ENCODE measurements at places on chromosomes 4 and X.

GRCh38 chr4:16530688-16531635 is 304.7 kb upstream of the TAPT1 start:
- DNase-seq, result no peak

- DNase-seq, result no peak
Observed at GRCh38 chr4:138632856-138633579, 382.6 kb upstream of the NOCT start.

DNA sequence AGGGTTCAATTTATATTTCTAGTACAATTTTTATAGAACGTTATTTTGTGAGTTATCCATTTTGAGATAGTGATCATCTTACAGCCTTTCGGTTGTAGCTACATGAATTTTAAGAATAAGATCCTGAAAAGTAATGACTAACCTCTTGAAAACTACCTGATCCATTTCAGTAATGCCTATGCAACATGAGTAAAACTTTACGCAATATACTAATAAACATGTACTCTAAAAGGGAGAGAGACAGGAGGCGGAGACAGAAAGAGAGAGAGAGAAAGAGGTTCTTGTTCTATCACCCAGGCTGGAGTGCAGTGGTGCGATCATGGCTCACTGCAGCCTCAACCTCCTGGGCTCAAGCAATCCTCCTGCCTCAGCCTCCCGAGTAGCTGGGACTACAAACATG is 816.1 kb downstream of the CCSER1 start:
- DNase-seq, result no peak

DNA sequence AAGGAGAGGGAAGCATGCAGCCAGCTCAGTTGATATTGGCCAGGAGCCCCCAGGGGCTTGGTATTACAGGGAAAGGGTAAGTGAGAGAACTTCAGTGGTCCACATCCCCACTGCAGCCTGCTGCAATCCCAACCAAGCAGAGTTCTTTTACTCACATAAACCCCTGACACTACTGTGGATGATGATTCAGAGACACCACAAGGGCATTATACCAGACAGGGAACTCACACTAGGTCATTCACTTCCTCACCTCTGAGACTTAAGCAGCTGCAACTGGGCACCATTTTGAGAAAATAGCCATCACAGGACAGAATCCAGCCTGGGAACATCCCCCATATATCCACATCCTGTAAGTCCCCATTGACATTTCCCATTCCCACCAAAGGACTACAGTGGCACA is 248.0 kb downstream of the INPP4B start:
- DNase-seq, result no peak

DNA sequence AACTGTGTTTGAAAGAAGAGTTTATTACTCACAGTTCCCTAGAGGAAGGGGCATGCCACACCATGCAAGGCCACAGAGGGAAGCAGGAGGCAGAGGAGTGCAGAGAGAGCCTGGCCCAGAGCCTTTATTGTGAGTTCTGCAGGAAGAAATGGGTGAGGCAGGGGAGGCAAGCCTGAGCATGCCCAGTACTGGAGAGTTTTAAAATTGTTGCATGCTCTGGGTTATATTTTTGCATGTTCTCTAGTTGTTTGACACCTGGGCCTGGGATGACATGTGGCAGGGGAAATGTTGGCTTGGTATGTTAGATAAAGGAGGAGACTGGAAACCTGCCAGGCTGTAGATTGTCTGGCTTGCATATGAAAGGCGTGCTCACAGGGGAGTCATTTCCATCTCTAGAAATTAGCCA is 19.7 kb upstream of the CRMP1 start:
- no peak for DNase-seq

DNA sequence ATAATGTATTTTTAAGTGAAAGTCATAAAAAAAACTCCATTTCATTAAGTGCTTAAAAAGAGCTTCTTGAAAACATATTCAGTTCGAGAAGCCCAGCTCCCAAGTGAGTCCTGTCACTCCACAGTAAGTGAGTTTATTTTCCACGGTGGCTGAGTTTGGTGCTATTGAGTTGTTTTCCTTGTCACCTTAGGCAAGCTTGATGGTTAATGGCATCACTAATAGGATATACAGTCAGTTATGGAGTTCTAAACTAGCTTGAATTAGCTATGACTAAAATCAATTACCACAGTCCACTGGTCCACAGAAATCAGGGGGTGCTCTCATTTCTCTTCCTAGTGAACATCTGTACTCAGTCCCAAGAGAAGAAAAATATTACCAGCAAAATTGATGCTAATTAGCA is 1526.2 kb upstream of the IGFBP7 start:
- no peak for DNase-seq

DNA sequence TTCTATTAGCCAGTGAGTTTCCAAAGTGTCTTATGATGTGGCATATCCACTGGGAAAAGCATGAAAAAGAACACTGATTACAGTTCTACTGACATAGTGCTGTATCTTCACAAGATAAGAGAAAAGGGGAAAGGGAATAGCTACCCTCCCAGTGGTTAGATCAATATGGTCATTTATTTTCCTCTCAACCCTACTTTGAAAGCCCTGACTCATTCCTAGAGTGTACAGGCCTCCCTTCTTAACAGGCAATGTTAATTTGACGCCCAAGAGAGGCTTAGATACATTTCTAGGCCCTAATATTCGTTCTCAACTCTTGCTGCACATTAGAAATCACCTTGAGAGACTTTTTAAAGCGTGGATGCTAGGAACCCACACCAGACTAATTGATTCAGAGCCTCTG is 20.4 kb upstream of the BRS3 start:
- no peak for DNase-seq

DNA sequence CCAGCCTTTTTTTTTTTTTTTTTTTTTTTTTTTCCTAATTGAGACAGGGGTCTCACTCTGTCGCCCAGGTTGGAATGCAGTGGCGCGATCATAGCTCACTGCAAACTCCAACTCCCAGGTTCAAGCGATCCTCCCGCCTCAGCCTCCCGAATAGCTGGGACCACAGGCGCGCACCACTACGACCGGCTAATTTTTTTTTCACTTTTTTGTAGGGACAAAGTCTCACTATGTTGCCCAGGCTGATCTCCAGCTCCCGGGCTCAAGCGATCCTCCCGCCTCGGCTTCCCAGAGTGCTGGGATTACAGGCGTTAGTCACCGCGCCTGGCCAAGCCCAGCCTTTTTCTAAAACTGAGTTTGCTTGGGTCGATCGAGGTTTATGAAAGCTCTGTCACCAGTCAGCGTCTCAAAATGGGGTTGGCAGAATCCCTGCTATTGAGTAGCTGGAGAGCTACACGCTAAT is 1.3 kb upstream of the OTUD5 start:
- peak; percentile 19 for DNase-seq

DNA sequence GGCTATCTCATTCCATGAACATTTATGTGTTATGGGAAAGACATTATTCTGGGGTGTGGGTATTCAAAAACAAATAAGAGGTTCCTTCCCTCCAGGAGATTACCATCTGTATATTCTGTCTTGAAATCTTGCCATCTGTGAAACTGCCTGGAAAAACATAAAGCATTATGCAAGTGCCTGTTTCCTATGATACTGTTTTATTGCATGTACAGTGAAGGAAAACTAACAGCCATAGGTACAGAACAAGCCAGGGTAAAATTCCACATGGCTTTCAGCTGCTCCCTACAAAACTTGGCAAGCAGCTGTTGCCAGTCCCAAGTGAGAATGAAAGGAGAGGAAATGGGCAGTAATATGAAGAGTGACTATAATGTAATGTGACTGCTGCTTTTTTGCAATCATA is 136.0 kb downstream of the GUCY2F start:
- no peak for DNase-seq

- no peak for DNase-seq
Observed at GRCh38 chr4:65467068-65467680, 203.1 kb downstream of the EPHA5 start.

GRCh38 chrX:110268886-110269285 is 49.0 kb downstream of the AMMECR1 start:
- no peak for DNase-seq

DNA sequence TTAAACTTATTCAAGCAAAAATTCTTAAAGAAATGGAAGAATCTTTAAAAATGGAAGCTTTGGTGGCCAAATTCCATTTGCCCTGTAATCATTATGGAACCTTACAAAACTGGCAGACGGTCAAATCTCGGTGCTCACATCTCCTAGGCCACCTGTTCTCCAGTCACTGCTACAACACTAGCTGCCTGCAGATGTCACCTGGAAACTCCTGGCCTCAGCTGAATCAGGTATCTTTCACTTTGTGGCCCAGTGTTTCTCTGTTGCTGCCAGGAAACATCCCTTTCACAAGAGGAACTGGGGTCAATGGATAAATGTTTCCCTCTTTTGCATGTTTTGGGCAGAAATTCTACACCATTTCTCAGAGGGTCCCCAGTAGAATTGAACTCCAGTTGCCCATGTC is 4.2 kb upstream of the CXCL3 start:
- DNase-seq, result no peak

DNA sequence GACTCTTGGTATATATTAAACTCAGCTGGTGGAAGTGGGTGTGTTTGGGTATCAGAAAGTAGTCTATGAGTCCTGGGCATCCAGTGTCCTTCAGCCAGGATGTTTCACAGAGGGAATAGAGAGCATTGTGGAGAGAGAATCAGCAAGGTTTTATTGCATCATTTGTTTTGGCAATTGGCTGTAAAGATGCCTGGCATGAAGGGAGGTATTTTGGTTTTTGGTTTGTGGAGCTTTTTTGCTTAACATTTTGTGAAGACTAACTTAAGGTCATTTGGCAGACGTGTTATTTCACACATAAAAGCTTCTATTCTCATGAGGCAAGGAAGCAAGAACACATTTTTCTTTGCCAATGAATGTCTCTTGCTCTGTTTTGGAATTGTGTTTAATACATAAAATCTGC is 71.1 kb downstream of the DCLK2 start:
- no peak for DNase-seq

DNA sequence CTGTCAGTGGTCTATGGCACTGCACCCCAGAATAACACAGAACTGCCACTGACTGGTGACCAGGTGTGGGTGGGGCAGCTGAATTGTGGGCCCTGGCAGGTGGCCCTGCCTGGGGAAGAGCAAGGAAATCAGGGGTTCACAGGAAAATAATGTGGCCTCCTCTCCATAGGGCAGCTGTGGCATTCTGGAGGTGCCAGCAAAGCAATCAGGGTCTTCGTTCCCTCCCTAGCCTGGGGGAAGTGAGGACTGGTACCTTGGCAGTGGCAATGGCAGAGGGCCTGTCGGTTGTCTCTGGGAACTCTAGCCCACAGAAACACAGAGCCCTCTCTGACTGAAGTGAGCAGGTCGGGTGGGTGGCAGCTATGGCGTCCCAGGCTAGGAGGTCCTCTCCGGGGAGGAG is 223.0 kb downstream of the GRIA2 start:
- no peak for DNase-seq

- DNase-seq, result no peak
Observed at GRCh38 chrX:153338836-153339235, 4.9 kb downstream of the ZNF275 start.

DNA sequence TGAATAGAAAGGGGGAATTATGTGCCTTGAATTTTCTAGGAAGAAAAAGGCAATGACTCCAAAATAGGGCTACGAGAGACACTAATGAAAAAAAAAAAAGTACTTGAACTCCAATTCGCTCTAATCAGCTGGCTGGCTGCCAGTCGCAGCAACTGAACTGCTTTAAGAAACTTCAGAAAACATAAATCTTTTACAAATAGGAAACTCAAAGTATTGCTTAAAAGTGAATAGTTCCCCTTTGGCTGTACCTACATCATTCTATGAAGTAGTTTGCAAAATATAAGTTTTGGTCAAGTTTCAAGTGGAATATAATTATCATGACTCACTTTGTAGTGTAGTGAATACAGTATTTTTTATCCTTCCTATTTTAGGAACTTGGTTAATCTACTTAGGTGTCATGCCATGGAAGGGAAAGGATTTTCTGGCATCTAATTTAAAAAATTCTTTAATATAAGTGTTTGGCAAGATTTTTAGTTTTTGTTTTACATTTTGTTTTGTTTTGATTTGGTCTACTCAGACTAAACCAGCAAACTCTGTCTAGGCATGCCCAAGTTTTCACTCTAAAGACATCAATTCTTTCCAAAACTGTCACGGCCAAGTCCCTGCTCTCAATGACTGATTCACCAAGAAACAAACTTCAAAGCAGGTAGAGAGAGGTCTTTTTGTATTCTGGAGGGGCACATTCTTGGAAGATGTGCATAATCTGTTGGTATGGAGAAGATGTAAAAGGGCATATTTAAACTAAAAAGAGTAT is 382.4 kb upstream of the GALNT7 start:
- DNase-seq, result no peak

- DNase-seq, result no peak
Observed at GRCh38 chr4:29653221-29653620, 1066.9 kb upstream of the PCDH7 start.
